ENCODE measurements at places on chromosomes 13 and 19.

DNA sequence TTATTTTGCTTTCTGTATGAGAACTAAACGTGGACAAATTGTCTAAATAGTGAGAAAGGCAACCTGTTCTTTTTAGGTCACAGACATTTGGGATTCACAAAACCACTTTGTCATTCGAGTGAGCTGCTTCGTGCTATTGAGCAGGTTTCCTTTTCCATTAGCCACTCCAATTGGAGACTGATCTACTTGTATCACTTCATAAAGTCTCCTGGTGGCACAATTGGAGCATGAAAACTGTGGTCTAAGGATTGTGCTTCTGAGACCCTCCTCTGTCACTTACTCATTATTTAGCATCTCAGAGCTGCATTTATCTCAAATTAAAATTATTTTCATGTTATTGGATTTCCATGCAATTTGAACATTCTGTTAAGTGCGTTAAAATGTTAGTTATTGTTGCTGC lies 397.7 kb downstream of the TDRD3 start:
- no peak for DNase-seq

DNA sequence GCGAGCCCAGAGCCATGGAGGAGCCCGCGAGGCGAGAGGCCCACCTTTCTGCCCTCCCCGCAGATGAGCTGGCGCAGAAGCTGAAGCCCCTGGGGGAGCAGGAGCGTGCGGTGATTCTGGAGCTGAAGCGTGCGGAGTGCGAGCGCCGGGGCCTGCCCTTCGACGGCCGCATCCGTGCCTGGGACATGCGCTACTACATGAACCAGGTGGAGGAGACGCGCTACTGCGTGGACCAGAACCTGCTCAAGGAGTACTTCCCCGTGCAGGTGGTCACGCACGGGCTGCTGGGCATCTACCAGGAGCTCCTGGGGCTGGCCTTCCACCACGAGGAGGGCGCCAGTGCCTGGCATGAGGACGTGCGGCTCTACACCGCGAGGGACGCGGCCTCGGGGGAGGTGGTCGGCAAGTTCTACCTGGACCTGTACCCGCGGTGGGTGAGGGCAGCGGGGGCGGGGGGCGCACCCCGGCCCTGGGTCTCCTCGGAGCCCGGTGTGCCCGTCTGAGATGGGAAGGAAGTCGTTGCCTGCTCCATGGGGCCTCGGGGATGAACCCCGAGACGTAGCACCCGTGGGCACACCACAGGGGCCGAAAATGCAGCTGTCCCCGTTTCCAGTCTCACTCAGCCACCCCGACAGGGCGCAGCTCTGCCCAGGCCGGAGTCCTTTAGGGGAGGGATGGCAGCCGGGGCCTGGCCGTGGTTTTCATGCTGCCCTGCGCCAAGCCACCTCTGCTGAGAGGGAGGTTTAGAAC lies 12.1 kb upstream of the ZNF554 start:
- DNase-seq, result no peak

DNA sequence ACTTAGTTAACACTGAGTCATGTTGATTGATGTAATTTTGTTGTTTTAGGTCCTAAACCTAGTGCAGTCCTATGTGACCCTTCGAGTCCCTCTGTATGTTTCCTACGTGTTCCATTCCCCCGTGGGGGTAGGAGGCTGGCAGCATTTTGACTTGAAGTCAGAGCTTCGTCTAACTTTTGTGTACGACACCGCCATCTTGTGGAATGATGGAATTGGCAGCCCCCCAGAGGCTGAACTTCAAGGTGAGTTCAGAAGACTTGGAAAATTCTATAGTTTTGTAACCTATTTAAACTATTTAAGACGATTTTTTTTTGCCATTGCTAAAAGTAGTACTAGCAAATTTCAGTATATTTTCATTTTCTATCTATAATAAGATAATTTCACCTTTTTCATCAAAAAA lies 117.9 kb downstream of the STOML3 start:
- peak; percentile 69 for DNase-seq

DNA sequence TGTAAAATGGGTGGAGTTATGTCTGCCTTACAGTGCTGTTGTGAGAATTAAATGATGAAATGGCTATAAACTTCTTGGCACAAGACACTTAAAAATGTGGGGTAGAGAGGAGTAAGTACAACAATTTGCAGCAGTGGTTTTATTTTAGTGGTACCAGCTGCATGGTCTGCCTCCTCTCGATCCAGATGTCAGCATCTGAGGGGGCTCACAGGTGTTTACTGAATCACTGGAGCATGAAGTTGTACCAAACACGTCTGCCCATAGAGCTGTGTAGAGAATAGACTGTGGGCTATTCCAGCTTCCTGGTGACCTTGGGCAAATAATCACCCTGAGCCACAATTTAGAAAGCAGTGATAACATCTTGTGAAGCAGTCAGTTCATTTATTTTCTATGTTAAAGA lies 11.1 kb downstream of the SLC10A2 start:
- DNase-seq, result no peak

DNA sequence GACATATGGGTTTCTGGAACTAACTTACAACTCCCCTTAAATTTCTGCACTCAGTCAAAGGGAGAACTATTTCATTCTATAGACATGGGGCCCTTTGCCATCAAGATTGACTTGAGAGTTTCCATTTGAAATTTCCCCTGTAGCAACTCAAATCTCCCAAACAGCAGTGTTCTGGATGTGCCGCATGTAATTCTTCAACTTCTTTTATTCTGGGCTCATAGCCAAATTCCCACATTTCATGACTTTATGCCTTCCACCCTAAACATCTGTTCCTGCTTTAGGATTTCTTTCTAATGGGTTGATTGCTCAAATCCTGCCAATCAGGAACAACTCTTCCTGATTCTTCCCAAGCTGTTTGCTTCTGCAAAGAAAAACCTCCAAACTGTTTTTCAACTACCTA lies 336.0 kb downstream of the TBC1D4 start:
- no peak for DNase-seq

DNA sequence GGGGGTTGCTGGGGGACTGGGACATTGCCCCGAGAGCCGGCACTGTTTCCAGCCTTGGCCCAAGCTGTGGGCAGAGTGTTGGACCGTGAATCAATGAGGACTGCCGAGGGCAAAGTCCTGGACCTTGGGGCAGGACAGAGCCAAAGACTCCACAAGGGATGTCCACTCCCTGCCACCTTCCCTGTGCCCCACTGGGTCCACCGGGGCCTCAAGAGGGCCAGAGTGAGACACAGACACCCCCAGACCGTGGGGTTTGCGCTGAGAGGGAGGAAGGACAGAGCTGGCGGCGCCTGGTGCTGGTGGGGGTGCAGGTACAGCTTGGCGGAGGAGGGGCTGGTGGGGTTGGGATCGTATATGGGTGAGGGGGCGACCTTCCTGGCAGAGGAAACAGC lies 11.8 kb downstream of the MAST3 start:
- DNase-seq, result no peak

- no peak for DNase-seq
Observed at GRCh38 chr13:97249093-97249795, 27.1 kb downstream of the MBNL2 start.

GRCh38 chr13:29704648-29705047 lies 109.2 kb upstream of the SLC7A1 start:
- DNase-seq, result no peak

DNA sequence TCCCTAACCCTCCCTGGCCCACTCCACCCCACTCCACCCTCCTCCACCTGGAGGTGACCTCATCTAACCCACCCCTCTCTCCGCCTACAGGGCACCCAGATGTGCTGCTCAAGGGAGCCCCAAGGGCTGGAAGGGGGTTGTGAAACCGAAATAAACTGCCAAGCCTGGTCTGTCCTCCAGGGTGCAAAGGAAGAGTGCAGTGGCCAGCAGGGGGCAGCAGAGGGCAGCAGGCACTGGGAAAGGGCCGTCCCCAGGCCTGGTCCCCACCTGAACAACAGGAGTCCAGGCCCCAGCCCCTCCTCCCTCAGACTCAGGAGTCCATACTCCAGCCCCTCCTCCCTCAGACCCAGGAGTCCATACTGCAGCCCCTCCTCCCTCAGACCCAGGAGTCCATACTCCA lies 8.4 kb upstream of the BCAM start:
- DNase-seq, result peak; percentile 96

DNA sequence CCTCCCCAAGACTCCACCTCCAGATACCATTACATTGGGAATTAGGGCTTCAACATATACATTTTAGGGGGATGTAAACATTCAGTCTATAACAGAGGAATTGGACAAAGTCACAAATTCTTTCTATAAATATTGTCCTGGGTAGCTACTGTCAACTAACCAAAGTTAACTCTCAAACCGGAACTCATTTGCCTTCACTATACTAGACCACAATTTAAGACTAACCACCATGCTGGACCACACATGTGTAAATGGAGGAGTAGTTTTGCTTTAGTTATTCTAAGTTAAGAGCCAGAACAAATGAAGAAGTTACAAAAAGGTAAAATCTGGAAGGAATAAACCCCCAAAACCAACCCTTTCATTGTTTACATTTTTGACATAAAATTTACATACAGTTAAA lies 222.8 kb downstream of the NDFIP2 start:
- no peak for DNase-seq

GRCh38 chr13:108786456-108787200 lies 157.2 kb downstream of the MYO16 start:
- DNase-seq, result no peak

DNA sequence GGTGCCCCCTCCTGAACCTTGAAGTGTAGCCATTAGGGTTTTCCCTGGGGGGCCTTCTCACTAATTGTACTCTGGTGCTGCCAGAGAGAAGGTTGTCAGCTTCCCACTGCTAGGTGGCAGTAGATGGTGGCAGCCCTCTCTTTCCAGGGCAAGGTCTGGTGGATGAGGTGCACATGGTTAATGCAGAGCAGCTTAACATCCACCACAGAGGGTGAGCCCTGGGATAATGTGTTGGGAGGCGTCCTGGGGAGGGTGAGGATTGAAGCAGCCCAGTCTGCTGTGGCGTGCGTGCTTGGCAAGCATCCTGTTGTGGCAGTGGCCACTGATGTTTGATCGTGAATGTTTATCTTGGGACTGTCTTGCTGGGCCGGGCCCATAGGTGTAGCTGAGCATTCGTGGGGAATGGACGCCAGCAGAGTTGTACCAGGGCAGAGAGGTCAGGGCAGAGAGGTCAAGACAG lies 5.8 kb downstream of the EGLN2 start:
- peak; percentile 69 for DNase-seq

GRCh38 chr13:20359335-20359734 lies 127.2 kb upstream of the GJB6 start:
- no peak for DNase-seq

DNA sequence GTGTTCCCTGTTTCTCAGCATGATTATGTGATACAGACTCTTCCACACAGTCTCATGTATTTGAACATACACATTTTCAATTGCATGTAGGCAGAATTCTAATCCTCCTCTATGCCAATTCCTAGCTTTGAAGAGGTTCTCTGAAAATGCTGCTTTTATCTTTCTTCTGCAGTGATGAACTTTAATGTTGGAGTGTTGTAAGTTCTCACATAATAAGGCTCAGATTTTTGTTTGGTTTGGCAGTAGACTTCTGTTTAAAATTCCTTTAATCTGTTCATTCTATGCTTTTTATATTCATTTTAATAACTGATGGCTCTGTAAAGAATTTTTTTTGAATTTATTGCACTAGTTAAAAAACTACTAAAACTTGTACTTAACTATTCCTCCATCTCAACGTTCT lies 225.8 kb downstream of the GGACT start:
- no peak for DNase-seq

DNA sequence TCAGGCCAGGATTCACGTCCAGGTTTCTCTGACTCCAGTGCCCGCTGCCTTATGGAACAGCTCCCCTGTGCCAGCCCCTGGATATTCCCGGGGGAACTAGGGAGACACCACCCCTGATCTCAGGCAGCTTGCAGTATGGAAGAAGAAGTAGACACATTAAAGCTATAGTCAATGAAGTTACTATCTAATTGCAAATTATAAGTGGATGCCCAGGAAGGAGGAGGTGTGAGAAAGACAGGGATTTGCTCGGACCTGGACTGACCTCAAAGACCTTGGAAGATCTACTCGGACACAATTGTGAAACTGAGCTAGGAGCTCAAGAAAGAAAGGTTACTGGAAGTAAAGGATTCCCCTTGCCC lies 10.4 kb downstream of the SIGLEC11 start:
- DNase-seq, result no peak

GRCh38 chr19:29315556-29316190 lies 102.7 kb upstream of the UQCRFS1 start:
- no peak for DNase-seq

- DNase-seq, result no peak
Observed at GRCh38 chr13:40275155-40275554, 391.3 kb downstream of the FOXO1 start.

DNA sequence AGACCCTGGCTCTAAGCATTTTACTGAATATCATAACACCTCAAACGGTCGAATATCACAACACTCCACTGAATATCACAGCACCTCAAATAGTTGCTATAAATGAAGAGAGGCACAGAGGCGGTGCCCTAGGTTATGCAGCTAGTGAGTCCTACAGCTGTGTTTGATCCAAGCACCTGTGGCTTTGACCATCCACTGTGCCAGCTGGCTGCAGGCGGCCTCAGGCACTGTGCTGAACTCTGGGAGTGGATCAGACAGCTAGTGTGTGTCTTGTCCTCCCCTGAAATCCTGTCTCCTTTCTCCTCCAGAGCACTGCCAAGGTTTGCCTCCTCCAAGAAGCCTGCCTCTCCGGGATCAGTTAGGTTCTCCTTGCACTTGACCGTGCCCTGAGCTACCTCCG lies 7.3 kb downstream of the NOSIP start:
- peak; percentile 54 for DNase-seq

GRCh38 chr19:37953171-37953917 lies 46.3 kb downstream of the SIPA1L3 start:
- no peak for DNase-seq

- DNase-seq, result no peak
Observed at GRCh38 chr13:79352107-79352506, 53.9 kb downstream of the RBM26 start.

DNA sequence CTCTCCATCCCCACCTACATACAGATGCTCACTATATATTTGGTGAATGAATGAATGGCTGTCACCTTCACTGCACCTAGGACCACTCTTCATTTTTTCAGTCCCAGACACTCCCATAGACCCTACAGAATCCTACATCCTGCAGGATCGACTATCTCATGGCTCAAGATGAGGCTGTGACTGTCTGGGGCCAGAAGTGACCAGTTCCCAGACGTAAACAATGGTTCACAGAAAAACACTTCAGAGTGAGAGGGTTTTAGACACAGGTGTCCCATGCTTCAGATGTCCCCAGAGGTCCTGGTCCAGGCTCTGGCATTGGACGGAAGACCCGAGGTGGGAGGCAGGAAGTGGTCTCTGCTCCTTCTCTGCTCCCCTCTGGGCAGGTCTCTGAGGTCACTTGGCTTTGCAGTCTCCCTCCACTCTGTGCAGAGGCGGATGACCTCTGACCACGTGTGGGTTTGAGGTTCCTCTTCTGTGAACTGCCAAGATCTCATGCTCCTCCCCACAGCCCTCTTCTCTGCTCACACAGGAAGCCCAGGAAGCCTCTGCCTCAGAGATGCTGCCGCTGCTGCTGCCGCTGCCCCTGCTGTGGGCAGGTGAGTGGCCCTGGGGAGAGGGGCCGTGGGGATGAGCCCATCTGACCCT lies 24.9 kb downstream of the SIGLEC7 start:
- peak; percentile 81 for DNase-seq

DNA sequence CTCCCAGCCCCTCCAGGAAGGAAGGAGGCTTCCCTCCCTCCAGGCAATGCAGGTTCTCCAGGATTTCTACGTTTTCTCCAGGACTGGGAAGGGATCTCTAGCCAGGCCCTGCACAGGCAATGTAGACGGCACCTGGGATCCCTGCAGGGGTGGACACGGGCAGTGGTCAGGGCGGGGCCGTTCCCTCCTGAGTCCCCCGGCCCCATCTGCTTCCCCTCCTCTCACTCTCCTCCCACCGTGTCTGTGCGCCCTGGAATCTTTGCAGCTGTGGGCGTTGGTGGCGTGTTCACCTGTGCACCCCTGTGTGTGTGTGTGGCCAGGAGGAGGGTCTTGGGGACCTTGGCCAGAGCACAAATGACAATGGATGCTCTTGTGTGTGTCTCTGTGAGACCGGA lies 10.0 kb downstream of the NRTN start:
- no peak for DNase-seq
